ENCODE measurements at places on chromosomes 4 and X. TPM values are rescaled to one million over a fixed set of nuclear protein-coding genes. Genes with fewer than 3 reads are reported as not detected.

The EIF1AX gene
- 66.6 TPM for polyA plus RNA-seq

The TMSB15A gene
- polyA plus RNA-seq = 17.1 TPM

The PCDH19 gene
- 4.1 TPM for polyA plus RNA-seq

The FAM149A gene
- 8.4 TPM for polyA plus RNA-seq

The MTCP1 gene
- polyA plus RNA-seq = 14.8 TPM

GRCh38 chrX:110477593-110478228 is 119.1 kb downstream of the RTL9 start:
- no peaks in the 10 kb centered on the region for H3K4me1 ChIP-seq
- H3K4me3 ChIP-seq = no peak overlapping the region
- H3K36me3 ChIP-seq = no peaks in the 10 kb centered on the region
- no peak for DNase-seq

- no peaks in the 10 kb centered on the region for H3K36me3 ChIP-seq
- H3K27me3 ChIP-seq = no peaks in the 10 kb centered on the region
- H3K27ac ChIP-seq = no peak overlapping the region
These were observed 56.3 kb downstream of the MSN start for GRCh38 chrX:65723706-65724105.

- no peaks in the 10 kb centered on the region for H3K36me3 ChIP-seq
- no peak overlapping the region for H3K27ac ChIP-seq
- no peak overlapping the region for H3K4me3 ChIP-seq
- no peaks in the 10 kb centered on the region for H3K27me3 ChIP-seq
- peaks cover 31% of the 10 kb centered on the region for H3K4me1 ChIP-seq
These were observed 31.3 kb upstream of the SORCS2 start for GRCh38 chr4:7160951-7161440.

DNA sequence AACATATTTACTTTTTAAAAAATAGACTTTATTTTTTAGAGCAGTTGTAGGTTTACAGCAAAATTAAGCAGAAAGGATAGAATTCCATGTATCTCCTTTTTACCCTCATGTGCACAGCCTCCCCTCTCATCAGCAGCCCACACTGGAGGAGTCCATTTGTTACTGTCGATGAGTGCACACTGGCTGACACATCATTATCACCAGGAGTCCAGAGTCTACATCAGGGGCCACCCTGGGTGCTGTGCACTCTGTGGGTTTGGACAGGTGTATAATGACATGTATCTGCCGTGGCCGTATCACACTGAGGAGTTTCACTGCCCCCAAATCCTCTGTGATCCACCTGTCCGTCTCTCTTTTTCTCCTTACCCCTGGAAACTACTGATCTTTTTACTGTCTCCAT is 26.3 kb downstream of the TBC1D14 start:
- peaks cover 25% of the 10 kb centered on the region for H3K4me1 ChIP-seq
- no peak overlapping the region for H3K4me3 ChIP-seq
- no peak for DNase-seq
- H3K27ac ChIP-seq = no peak overlapping the region

DNA sequence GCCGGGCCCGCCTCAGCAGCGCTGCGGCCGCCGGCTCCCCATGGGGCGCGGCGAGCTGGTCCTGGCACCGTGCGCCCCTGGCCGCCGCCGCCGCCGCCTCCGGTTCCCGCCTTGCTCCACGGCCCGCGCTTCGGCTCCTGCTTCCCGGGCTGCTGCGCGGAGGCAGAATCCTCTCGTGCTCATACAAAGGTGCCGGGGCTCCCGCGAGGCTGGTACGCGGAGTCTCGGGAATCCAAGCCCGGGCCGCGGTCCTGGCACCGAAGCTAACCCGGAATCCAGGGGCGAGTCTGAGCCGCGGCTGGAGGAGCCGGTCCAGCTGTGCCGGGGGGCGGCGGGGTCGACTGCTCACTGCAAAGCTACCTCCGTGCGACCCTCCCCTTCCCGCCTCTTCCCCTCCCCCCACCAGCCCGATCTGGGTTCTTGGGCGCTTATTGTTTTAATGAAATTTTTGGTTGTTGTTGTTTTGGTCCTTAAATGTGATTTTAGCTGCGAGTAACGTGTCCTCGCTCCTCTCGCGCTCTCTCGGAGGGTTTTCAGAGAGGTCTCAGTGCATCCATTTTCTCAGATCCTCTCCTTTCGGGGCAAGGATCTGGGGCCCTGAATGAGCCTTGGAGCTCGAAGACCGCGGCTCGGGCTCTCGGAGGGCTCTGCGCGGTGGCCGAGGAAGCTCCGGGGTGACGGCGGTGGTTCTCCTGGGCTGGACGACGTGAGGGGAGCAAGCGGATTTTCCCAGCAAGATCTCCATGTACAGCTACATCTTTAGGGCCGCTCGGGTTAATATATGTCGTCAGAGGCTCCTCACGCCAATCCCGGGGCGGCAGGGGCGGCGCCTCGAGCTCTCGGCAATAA is at the start of gene HAND2:
Gene HAND2 (minus strand): TSS at position 753 of the 849 bp plus-strand sequence. CDS start 940 bp downstream, outside the sequence.
- H3K27ac ChIP-seq = peak within 1 kb of the TSS; percentile 77
- DNase-seq = peak; percentile 88
- H3K4me3 ChIP-seq = peak within 1 kb of the TSS; percentile 52
- H3K27me3 ChIP-seq = peaks cover 93% of the 10 kb centered on the region

DNA sequence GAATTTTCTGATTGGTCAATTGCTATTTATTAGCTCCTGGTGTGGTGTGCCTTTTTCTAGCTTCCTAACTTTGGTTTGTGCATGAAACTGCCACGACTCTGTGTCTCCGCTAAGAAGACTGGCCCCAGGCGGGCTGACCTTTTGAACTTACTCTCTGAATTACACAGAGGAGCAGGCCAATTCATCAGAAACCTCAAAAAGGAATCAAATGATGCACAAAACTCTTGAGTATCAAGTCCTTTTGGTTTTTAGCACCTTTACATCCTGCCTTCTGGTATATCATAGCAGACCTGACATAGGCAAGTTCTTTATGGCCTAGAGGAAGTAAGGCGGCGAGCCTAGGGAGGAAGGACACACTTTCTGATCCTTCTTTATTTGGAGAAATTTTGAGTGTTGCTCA is 17.6 kb downstream of the TKTL1 start:
- no peak overlapping the region for H3K4me3 ChIP-seq
- H3K4me1 ChIP-seq = peaks cover 2% of the 10 kb centered on the region
- no peak for DNase-seq
- no peak overlapping the region for H3K27ac ChIP-seq
- H3K27me3 ChIP-seq = peaks cover 3% of the 10 kb centered on the region

DNA sequence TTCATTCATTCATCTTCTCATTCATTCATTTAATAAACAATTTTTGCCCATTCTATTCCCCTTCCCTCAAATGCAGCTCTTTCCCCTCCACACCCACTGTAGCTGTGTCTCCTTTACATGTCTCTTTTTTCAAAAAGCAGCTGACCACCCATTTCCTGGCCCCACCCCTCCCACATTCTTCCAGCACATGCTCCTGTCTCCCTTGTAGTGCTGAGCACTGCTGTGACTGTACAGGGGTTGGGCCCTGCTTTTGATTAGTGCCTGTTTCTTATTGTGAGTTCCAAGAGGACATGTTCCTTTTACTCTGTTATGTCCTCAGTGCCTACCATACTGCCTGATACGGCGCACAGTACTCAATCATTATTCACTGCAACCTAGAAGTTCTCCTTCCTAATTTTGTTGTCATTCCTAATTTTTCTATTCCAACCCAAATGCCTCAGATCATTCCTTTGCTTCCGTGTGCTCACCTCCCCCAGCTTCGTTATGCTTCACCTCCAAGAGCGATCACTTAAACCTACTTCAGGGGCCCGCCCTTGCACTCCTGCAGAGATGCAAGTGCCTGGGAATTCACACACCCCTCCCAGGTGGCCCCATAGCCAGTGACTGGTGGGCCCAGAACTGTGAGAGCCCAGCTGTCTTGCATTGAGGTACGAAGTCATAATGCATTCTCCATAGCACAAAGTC is 152.2 kb downstream of the STK32B start:
- DNase-seq = no peak
- no peaks in the 10 kb centered on the region for H3K27me3 ChIP-seq
- H3K27ac ChIP-seq = no peak overlapping the region
- no peaks in the 10 kb centered on the region for H3K36me3 ChIP-seq
- H3K4me3 ChIP-seq = no peak overlapping the region
- no peaks in the 10 kb centered on the region for H3K4me1 ChIP-seq
